ENCODE measurements at places on chromosomes 11 and 22. TPM values are rescaled to one million over a fixed set of nuclear protein-coding genes. Genes with fewer than 3 reads are reported as not detected.

The RAB38 gene
- total RNA-seq = 13.8 TPM

The DLG2 gene
- 6.8 TPM for total RNA-seq

DNA sequence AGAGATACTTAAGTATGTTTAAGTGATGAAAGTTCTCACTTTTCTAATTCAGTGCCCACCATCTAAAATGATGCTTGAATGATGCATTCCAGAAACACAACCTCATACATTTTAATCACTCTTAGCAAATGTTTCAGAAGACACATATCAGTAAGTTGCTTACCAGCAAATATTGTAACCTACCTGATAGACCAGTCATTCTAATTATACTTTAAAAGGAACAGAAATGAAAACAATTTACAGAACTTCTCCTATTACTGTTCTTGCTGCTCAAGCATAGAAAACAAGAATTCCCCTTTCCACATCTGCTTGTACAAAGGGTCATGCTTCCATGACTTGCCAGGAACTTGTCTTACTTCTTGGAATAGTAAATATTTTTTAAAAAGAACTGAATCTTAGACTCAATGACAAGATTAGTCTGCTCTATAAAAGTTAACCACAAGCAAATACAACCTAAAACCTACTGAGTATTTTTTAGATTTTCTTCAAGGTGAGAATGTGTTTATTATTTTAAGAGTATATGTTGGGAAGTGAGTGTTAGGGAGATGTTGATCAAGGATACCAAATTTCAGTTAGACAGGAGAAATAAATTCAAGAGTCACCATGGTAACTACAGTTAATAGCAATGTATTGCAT is 82.0 kb upstream of the SC5D start:
- H3K4me1 ChIP-seq = no peaks in the 10 kb centered on the region
- H3K36me3 ChIP-seq = no peaks in the 10 kb centered on the region
- H3K27ac ChIP-seq = no peak overlapping the region

DNA sequence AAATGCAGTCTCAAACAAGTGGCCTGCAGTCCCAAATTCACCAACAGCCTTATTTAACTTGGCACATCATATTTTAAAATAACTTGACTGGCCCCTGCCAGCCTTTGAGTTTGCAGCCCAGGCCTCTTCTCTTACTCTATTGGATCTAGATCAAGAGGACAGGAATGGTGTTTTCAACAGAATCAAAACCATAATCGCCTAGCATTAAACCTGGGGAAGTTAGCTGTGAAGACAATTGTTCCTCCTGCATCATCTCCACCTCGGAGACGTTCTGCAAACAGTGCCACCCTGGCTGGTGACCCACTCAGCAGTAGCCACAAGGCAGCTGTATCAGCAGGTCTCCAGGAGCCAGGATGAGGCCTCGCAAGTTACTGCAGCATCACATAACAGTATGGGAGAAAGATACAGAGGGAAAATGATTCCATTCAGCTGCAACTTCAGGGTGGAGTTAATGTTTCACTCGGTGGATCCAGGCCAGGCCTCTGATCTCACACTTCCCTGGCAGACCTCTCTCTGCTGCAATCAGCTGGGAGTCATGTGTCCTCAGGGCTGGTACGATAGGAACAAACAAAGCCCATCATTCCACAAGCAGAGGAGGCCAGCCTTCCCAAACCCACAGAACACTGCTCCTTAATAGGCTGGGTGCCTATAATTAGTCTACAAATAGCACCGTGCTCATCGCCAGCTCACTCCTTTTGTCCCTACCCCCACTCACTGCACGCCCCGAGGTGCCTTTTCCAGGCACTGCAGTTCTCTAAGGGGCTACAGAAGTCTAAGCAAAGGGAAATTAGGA is 18.6 kb upstream of the SCN2B start:
- H3K27ac ChIP-seq = peak overlapping the region; percentile 95
- H3K27me3 ChIP-seq = no peaks in the 10 kb centered on the region
- H3K4me3 ChIP-seq = no peak overlapping the region
- no peaks in the 10 kb centered on the region for H3K36me3 ChIP-seq
- H3K4me1 ChIP-seq = peaks cover 29% of the 10 kb centered on the region

- H3K36me3 ChIP-seq = no peaks in the 10 kb centered on the region
- no peak for DNase-seq
- no peaks in the 10 kb centered on the region for H3K4me1 ChIP-seq
- peak overlapping the region; percentile 1 for H3K27ac ChIP-seq
- no peaks in the 10 kb centered on the region for H3K27me3 ChIP-seq
Measured at GRCh38 chr11:26827567-26828081, 105.8 kb upstream of the SLC5A12 start.

DNA sequence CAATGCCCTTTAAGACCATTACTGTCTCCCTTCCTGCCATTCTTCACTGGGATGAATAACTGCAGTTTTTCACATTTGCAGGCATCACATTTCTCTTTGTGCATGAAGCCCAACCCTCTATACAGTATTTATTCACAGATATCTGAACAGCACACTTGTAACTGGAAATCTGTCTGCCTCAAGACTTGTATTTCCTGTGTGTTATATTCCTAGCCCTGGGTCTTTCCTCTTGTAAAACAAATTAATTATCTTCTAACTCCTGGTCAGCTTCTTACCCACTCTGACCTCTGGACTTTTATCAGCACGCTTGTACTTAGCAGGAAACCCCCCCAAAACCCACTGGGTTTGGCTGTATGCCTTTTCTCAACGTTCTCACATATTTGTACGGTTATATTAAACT is 2.0 kb downstream of the CSRP3 start:
- peak overlapping the region; percentile 38 for H3K27ac ChIP-seq
- H3K4me3 ChIP-seq = no peak overlapping the region
- peak; percentile 22 for DNase-seq
- H3K4me1 ChIP-seq = peaks cover 15% of the 10 kb centered on the region
- H3K27me3 ChIP-seq = no peaks in the 10 kb centered on the region
